NCI-H1417 (cell line): ENCODE measurements at places on chromosomes 2 and 18.

GRCh38 chr2:213787869-213788268 is 503.6 kb downstream of the SPAG16 start:
- no peak for DNase-seq

DNA sequence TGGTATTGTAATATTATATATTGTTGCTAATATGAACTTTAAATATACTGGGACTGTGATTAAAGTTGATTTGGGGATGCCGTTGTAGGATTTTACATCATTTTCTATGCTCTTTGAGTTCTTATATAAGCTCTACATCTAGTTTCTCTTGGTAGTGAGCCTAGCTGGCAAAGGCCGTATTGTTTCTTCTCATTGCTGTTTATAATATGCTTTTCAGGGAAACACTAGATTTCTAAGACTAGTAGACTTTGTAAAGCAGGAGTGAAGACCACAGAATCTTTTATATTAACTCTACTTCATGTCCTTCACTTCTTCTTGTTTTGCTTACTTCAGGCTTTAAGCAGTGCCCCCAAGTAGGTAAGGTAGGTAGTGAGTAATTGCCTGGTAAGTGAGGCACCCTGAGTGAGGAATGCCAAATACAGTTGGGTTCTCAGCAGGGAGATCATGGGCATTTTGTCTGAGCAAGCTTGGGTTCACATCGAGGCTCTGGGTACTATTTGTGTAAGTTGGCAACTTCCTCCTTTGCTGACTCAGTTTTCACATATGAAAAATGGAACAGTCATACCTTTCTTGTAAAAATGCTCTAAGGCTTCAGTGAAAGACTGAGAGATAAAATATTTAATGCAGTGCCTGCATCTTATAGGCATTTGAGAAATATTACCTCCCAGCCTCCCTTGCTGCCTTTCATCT is 96.4 kb downstream of the RNF144A start:
- no peak for DNase-seq

GRCh38 chr2:220076734-220077133 is 449.3 kb downstream of the SLC4A3 start:
- DNase-seq, result peak; percentile 17

DNA sequence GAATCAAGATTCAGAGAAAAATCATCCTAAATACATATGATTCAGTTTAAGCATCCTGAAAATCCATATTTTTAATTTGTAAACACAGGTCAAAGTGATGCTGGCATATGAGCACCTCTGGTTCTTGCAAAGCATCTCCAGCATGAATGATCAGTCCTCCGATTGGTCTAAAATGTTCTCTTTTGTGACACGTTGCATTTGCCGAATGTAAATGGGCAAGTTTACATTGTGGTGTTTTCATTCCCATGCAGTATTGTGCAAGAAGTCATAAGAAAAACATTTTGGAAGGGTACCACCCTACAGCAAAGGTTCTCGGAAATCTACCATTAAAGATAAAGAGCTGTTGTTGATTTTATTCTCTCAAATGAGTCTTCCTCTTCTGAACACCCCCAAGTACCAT is 108.0 kb upstream of the UNC80 start:
- no peak for DNase-seq

DNA sequence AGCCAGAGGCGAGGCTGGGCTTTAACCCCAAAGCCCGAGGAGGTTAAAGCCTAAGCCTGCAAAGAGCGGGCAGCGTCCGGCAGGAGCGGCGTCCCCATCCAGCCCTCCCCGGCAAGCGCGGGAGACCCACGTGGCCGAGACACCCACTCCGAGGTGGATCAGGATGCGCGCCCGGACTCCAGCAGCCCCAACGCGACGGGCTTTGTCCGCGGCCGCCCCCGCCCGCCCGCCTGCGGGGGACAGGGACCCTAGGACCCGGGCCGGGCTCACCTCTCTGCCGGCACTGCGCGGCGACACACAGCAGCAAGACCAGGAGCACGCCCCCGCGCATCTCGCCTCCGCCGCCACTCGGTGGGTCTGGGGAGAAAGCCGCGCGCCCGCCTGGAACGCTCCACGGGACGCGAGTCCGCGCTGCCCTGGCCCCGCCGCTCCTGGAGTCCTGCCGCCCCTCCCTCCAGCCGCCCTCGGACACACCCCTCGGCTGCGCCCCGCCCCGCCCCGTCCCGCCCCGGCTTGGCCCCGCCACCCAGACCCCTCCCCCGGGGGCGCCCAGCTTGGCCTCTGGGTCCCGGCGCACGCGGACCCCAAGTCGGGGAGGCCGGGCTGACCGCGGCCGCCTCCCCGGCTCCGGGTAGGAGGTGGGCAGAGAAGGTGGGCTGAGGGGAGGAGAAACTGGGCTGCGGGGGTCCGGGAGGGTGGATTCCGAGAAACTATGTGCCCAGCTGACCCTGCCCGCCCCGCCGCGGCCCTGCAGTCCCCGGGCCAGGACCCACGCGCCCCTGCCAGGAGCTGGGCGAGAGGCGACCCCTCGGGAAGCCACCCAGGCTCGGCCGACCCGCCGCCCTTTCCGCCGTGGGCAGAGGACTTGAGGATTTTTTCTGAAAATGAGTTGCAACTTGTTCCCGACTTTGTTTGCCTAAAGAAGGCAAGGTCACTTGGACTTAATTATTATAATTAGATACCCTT is at the start of gene LAMA1:
Gene LAMA1 (minus strand): TSS at position 408 of the 966 bp plus-strand sequence. CDS start 77 bp downstream, at position 331.
- peak; percentile 6 for DNase-seq

- DNase-seq, result no peak
Measured at GRCh38 chr2:82391386-82391785, 2067.7 kb downstream of the SUCLG1 start.

- no peak for DNase-seq
Measured at GRCh38 chr2:240956935-240957655, 41.3 kb upstream of the SNED1 start.

DNA sequence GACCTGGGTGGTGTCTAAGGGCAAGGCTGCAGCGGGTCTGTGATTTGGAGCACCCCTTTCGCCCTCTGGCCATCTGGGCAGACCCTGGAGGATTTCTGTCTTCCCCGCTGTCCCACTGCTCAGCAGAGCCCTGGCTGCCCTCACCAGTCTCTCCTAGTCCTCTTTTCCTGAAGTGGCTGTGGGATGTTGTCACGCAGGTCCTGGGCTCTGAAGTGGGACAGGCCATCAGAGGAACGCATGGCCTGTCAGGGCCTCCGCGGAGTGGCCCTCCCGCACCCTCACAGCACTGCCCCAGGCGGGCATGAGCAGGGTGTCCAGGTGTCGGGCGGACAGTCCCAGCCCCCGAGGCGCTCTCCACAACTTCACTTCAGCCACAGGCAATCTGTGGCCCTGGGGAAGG is 1.1 kb upstream of the TMEM185B start:
- no peak for DNase-seq

GRCh38 chr2:116948258-116948657 is 866.2 kb upstream of the DDX18 start:
- DNase-seq, result no peak

- no peak for DNase-seq
Measured at GRCh38 chr2:150450765-150451164, 36.7 kb downstream of the RND3 start.

- peak; percentile 2 for DNase-seq
Measured at GRCh38 chr2:85468704-85469349, 50.3 kb downstream of the SH2D6 start.

- no peak for DNase-seq
Measured at GRCh38 chr2:231985823-231986261, 24.3 kb downstream of the DIS3L2 start.

DNA sequence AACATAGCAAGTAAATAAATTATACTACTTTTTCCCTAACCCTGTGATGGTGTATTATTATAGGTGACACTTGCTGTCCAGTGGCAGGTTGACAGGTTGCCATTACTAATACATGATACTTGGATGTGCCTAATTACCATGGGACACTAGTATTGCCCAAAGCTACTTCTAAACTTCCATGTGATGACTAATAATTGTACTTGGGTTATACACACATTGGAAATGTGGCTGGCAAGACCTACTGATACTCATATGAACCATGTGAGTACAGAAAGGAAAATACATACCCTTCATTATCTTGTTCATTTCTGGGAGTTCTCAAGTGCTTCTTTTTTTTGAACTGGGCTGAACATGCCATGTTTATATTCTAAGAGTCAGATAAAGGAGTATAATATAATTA is 156.4 kb downstream of the IKZF2 start:
- DNase-seq, result no peak

DNA sequence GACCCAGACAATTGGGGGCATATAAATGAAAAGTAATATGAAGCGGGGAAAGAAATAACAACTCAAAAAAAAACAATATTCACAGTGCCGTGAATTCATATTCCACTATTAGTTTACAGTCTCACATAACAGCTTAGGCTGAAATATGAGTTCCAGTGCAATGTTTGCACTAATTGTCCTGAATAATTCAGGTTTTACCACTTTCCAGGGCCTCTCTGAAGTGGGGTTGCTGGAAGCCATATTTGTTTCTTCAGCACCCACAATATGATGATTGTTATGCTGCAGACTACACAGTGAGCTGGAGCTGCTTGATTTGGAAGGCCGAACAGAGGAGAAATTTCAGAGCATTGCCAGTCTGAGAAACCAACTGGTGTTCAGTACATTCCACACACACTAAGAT is 894.5 kb upstream of the ACVR2A start:
- DNase-seq, result peak; percentile 39

- no peak for DNase-seq
Measured at GRCh38 chr18:45802814-45803492, 22.5 kb upstream of the SIGLEC15 start.

- DNase-seq, result no peak
Measured at GRCh38 chr2:86584151-86584913, 21.1 kb upstream of the CHMP3 start.

- DNase-seq, result no peak
Measured at GRCh38 chr18:24660956-24661355, 200.5 kb downstream of the HRH4 start.

- DNase-seq, result peak; percentile 93
Measured at GRCh38 chr2:218396688-218397462, 2.8 kb upstream of the CTDSP1 start.

GRCh38 chr2:47636596-47637264 is 146.2 kb upstream of the MSH6 start:
- no peak for DNase-seq

GRCh38 chr18:51623653-51624052 is 426.2 kb upstream of the MEX3C start:
- no peak for DNase-seq

DNA sequence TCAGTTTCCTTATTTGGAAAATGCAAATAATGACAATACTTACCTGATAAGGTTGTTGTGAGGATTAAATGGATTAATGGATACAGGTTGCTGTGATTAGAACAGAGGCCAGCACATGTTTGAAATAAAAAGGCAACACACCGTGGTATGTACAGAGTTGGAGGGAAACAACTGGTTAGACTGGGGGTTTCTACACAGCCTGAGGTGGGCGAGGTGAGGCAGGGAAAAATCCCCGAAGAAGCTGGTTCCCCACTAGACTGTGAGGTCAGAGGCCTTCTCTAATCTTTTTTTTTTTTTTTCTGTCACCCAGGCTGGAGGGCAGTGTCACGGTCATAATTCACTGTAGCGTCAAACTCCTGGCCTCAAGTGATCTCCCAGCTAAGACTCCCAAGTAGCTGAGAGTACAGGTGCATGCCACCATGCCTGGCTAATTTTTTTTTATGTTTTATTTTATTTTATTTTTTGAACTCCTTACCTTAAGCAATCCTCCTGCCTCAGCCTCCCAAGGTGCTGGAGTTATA is 1.2 kb upstream of the E2F6 start:
- no peak for DNase-seq

DNA sequence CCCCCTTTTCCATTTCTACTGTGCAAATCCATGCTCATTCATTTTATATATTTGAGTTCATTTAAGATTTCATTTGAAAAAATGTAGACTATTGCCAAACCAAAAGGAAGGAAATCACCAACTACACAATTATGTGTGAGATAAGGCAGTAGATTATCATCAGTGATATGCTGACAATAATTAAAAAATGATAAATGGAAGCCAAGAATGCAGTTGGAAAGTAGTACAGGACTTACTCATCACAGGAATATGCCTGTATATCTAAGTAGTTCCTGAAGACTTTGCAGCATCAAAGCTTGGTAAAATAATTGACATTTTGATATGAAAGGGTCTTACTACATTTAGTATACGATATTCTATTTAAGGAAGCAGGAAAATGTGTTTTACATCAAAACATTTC is 166.1 kb upstream of the OTX1 start:
- DNase-seq, result no peak

DNA sequence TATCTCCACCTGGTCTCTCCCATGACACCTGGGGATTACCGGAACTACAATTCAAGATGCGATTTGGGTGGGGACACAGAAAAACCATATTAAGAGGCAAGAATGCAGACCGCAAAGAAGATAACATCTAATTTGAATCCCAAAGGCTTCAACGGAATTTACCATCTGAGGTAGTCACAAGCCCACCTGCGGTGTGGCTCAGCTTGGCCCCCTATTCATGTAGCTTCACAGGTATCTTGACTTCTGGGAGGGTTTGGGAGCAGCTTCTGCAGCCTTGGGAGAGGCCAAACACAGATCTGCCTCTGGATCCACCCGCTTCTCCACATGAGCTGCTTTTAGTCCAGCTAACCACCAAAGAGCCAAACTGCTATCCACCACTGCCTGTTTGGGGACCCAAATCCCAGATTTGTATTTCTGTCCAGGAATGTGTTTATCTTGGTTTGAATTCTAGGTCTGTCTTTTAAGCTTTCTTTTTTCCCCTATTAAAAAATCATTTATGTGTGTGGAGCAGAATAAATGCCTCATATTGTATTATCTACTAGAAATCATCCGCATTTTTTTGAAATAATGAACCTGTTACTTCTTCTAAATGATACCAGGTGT is 247.6 kb downstream of the DLGAP1 start:
- DNase-seq, result no peak

DNA sequence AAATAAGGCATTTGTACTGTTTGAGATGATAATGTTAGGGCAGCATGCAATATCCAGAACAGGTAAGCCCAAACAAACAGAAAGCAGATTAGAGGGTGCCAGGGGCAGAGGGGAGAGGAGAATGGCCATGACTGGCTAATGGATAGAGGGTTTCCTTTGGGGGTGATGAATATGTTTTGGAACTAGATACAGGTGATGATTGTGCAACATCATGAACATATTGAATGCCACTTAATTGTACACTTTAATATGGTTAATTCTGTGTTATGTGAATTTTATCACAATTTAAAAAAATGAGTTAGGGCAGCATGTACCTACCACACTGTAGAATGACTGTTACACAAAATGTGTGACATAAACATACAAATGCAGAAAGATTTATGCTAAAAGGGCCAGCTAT is 255.5 kb upstream of the FN1 start:
- no peak for DNase-seq

GRCh38 chr2:229712136-229712535 is 2.2 kb downstream of the DNER start:
- DNase-seq, result peak; percentile 6

- no peak for DNase-seq
Measured at GRCh38 chr2:217853301-217853881, 149.4 kb downstream of the TNS1 start.
